Left renal pelvis (tissue), 4 donors: ENCODE measurements at places on chromosomes 4 and X. TPM values are rescaled to one million over a fixed set of nuclear protein-coding genes. Genes with fewer than 3 reads are reported as not detected.

FGF13 gene
- polyA plus RNA-seq = 29.8 TPM

PDK3 gene
- polyA plus RNA-seq = 10.5 TPM

RPS6KA3 gene
- 28.4 TPM for polyA plus RNA-seq

NBDY gene
- polyA plus RNA-seq = 102 TPM

- DNase-seq = no peak
Observed at GRCh38 chr4:186902361-186902760, 178.7 kb upstream of the FAT1 start.

- no peak for DNase-seq
Observed at GRCh38 chr4:147942729-147943128, 210.8 kb downstream of the ARHGAP10 start.

DNA sequence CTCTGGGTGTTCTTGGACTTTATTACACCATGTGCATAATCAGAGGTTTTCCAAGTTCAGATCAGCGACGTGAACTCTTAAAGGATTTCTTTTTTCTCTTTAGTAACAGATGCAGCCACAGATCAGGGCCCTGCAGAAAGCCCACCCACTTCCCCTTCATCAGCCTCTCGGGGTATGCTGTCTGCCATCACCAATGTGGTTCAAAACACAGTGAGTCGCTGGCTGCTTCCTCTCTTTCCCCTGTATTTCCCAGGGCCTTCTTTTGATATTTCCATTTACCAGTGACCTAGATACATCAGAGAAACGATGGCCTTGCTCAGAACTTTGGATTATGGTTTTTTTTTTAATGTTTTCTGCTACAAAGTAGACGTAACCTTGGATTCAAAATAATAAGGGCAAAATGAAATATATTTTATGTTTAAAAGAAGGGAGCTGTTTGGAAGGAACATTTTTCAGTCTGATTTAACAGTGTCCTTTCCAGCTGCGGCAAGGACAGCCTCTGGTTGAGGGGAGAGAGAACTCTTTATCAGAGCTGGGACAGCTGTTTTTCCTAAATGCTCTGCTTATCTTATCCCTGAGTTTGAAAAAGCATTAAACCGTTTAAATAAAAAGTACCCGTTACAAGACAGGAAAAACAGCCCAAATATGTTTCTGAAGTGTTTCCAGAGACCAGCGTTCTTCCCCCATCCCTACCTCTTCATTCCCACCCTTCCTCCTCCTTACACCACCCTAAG is 38.2 kb downstream of the FAM114A1 start:
- no peak for DNase-seq

DNA sequence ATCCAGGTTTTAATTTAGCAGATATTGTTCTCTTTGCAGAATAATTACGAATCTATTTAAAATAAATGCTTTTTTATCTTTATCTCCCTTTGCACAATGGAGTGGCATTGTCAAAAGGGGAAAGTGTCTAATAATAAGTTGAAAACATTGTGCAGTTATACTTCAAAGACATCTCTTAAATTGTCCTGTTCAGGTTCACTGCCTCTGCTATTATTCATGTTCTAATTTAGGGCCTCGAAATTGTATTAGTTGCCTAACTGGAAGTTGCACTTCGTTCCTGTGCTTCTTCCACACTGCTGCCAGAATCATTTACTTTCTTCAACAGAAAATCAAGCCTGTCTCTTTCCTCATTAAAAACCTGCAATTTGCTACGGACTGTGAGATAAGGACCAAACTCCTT is 150.5 kb upstream of the SPRY1 start:
- no peak for DNase-seq

DNA sequence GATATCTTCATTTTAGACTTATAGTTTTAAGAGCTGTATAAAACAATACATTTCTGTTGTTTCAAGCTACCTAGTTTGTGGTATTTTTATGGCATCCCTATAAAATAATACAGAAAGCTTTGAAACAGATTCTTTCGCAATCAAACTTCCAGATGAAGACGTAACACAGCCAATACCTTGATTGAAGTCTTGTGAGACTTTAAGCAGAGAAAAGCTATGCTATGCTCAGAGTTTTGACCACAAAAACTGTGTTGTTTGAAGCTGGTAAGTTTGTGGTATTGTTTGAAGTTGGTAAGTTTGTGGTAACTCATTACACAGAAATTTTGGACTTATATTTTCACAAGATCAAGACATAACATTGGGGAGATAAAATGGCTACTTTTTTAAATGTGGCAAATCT is 201.8 kb upstream of the UGT8 start:
- DNase-seq = no peak

GRCh38 chr4:11111876-11112275 is 316.8 kb downstream of the HS3ST1 start:
- no peak for DNase-seq

GRCh38 chrX:77275392-77275791 is 171.8 kb upstream of the FGF16 start:
- no peak for DNase-seq

GRCh38 chr4:88439161-88439760 is 17.7 kb upstream of the HERC5 start:
- DNase-seq = no peak

DNA sequence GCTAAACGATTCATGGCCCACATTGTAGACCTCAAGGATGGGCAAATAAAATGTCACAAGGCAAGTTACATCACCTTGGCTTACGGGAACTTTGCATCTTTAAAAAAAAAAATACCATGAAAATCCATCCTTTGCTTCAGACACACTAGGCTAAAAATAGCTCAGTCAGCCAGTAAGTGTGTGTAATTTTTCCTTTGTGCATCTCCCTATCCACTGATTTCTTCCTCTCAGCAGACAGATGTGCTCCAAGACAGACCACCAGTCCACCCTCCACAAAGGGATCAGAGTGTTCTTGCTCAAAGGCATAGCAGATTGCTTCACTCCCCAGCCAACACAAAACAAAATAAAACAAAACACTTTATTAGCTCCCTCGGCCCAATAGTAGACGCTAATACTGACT is 14.6 kb downstream of the LDB2 start:
- no peak for DNase-seq

- no peak for DNase-seq
Observed at GRCh38 chr4:81404294-81404693, 67.4 kb downstream of the RASGEF1B start.

GRCh38 chr4:97770222-97770621 is 373.1 kb downstream of the STPG2 start:
- DNase-seq = no peak

GRCh38 chr4:88881227-88881569 is 175.8 kb downstream of the FAM13A start:
- DNase-seq = no peak

DNA sequence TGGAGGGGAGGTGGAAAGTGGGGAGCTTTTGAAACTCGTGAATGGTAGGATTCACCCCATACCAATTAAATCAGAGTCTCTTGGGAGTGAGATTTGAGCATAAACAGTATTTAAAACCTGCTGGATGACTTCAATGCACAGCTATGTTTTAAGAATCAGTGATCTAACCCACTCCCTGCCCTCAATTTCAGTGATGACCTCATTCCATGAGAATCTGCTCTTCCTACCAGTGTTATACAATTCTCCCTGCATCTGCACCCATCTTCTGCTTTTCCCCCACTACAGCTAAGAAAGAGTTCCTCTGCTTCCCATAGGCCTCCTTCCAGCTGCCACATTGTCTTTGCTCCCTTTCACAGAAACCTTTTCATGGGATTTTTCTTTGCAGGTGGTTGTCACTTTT is 18.3 kb upstream of the H2AZ1 start:
- DNase-seq = no peak

- DNase-seq = no peak
Observed at GRCh38 chrX:39689376-39690104, 408.2 kb downstream of the BCOR start.

DNA sequence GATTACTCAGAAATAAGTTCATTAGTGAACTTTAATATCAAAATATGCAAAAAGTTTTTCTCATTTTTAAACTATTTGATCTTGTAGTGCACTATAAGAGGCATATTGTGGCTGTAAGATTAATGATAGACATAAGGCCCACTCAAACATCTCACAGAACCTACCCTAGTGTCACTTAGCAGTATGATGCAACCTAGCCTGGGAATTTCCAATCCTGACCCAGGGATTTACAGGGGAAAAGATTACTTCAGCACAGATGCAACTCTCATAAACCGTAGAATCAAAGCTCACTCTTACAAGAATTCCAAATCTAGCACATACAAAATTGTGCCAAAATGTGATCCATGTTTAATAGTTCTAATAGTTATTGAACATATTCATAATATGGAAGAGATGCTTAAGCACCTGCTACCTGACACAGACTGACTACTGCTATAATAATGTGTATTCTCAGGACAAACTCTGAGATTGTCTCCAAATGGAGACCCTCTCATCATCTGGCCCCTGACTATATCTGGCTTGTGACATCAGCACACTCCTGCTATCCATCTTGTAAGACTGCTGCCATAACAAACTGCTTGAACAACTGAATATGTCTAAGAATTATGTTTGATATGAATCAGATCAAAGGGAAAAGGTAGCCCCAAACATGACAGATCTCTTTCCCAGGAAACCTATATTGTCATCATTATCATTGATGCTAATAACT is 271.9 kb downstream of the PABPC4L start:
- DNase-seq = no peak

DNA sequence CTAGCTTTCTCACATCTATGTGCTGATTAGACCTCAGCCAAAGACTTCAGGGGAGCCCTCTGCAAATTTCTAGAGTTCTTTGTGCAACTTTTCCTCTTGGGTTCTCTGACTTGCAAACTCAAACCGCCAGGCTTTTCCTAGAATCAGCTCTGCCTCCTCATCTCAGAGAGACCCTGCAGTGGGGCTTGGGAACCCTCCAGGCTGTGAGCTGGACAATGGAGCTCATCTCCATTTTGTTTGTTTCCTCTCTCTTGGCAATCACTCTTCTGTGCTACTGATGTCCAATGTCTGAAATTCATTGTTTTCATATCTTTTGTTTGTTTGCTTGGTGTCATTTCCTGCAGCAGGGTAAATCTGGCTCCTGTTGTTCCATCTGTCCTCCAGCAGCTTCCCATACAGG is 33.0 kb downstream of the GYPB start:
- DNase-seq = no peak
